ENCODE measurements at places on chromosomes 6 and 20.

DNA sequence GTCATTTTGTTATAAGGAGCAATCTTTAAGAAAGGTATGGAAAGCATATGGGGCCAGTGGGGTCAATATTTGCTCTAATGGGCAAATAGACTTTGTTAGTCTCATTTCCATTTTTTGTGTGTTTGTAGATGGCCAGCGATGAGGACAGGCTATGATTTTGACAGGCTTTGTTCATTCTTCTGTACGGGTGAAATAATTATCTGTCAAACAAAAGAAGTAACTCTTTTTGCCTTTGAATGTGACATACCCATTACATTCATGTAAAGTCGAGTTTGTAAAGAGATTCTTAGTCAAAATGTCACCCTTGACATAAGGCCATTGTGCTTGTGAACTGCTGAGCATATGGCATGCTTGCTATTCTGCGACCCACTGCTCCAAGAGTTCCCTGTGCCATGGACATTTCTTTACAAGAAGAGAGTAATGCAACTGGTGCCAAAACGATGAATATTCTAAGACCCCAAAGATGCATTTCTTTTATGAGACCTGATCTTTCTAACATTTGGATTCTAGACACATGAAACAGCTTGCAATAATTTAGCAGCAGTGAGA is 38.2 kb upstream of the JAG1 start:
- DNase-seq = no peak

DNA sequence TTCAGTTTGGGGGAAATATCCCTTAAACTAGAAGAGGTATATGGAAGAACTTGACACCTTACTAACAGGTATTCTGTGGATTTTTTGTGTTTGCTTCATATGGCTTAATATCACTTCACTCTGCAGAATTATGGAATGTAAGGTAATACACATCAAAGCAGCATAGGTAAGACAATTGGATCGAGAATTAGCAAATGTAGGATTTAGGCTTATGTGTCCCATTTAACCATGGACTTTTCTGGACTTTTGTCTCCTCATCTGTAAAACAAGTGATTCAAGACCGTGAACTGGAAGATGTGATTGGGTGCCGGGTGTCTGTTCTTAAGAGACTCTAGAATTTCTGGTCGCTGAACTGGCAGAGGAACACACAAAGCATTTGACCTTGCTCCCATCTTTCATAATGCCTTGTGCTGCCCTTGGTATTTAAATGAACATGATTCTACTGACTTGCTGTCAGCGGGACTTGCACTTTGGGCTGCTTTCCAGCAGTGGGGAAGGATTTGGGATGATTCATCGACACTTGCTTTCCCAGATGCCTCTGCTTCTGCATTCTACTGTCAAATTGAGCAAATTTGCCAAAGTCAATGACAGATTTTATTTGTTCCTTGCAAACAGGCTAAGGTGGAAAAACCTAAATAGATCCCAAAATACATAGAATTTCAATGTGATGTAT is 199.8 kb downstream of the PLCB1 start:
- no peak for DNase-seq

DNA sequence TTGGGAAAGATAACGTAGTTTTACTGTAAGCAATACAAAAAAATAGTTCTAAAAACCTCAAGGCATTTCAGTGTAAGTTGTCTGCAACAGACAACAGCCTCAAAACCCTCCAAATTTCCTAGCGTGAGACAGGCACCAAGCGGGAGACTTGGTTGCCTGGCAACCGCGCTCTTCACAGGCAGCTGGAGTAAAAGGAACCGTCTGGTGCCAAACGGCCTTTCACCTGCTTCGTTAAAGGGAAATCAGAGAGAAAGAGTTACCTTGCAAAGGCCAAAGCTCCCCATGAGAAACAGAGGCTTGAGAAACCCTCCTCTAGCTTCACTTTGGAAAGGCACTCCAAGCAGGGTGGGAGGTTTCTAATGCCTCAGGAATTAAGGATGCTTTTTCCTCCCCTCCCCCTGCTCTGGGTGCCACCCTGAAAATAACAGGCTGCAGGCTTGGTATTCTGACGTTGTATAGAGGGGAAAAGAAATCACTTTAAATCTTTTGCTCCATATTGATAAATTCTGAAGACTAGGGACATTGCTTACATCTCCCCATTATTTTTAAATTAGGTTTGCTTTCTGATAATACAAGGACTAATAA is 129.7 kb upstream of the UFL1 start:
- DNase-seq = no peak

GRCh38 chr20:32635764-32636163 is 38.0 kb downstream of the C20orf203 start:
- DNase-seq = no peak

DNA sequence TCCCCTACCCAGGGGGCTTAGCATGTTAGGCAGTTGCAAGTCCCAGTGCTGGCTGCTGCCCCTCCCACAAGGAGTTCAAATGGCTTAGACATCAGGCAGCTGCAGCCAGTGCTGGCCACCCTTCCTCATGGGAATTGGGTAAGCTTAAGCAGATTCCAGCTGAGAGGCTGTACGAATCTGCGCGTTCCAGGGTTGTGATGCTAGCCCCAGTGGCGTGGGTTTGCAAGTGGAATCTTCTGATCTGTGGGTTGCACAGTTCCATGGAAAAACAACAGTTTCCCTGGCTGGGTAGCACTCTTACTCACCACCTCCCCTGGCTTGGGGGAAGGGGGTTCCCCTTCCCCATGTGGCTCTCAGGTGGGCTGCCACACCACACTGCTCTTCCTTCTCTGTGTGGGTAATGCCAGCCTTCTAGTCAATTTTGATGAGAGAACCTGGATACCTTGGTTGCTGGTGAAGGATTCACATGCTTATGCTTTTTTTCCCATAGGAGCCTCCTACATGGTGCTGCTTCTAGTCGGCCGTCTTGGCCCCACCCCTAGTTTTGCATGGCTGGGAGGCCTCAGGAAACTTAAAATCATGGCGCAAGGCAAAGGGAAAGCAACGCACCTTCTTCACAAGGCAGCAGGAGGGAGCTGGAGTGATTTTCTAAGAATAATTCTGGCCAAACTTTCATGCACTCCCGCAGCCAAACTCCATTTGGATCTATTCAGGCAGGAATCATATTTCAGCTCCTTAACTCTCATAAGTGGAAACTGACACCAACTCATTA is 13.0 kb downstream of the DYNLT2 start:
- no peak for DNase-seq

GRCh38 chr6:81515562-81516453 is 236.7 kb downstream of the TENT5A start:
- DNase-seq = no peak
